ENCODE measurements at places on chromosomes 16 and 17.

DNA sequence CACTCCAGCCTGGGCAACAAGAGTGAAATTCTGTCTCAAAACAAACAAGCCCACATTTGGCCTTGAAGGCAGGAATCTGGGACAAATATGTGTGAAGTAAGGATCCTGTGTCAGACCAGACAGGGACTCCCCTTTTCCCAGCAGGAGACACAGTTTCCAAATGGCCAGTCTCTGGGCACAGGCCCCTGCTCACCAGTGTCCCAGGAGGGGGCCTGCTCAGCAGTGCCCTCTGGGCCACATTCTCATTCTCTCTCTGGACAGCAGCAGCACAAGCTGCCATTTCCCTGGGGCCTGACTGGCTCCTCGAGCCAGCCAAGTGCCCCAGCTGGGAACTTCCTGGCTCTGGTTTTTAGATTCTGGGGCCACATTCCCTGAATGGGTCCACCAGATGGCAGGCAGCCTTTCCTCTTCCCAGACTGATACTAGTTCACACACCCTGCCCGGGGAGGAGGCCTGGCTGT, 11.7 kb upstream of the MNT start:
- DNase-seq: no peak

- DNase-seq: no peak
Measured at GRCh38 chr16:28534542-28535373, 4.0 kb downstream of the NUPR1 start.

GRCh38 chr16:15751940-15752339, 101.9 kb downstream of the NDE1 start:
- no peak for DNase-seq

DNA sequence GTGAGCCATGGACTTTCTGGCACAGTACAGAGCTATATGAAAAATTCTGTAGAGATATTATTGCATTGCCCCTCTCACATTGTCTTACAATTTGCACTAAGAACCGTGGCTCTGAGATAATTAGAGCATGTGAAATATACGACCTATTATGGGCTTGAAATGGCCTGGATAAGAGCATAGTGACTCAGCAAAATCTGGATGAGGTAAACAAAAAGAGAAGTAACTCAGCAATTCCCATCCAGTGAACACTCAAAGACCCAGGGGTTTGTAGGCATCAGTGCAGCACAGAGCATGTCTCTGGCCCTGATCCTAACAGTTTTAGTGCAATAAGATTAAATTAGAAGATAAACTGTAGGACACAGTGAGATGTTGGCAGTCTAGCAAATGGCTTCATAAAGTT, 317.2 kb upstream of the MYOCD start:
- DNase-seq: no peak

GRCh38 chr16:69861292-69862030, 89.7 kb upstream of the CLEC18A start:
- DNase-seq: peak; percentile 4

DNA sequence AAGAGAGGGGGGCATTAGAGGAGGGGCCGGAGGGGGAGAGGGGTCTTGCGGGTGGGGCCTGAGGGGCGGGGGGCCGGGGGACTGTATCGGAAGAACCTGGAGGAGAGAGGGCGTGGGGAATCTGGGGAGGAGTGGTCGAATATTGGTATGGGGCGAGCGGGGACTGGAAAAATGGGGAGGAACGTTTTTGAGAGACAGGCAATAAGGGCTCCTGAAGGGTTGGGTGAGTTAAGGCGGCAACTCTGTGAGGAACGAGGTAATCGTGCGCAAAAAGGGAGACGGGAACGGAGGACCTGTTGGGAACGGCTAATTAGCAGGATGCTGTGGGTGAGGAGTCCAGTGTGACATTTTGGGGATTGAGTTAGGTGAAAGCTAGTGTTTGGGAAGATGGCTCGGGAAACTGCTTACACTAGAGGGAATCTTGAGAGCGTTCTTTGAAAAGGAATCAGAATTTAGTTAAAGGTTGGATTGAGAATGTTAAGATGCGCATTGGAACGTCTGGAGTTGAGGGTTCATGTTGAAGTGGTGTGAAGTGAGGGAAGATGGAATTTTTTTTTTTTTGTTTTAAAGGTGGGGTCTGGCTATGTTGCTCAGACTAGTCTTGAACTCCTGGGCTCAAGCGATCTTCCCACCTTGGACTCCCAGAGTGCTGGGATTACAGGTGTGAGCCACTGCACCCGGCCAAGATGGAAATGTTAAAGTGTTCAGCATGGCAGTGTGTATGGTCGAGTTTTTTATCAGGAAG, 662 bp downstream of the WIPF2 start:
- peak; percentile 22 for DNase-seq

DNA sequence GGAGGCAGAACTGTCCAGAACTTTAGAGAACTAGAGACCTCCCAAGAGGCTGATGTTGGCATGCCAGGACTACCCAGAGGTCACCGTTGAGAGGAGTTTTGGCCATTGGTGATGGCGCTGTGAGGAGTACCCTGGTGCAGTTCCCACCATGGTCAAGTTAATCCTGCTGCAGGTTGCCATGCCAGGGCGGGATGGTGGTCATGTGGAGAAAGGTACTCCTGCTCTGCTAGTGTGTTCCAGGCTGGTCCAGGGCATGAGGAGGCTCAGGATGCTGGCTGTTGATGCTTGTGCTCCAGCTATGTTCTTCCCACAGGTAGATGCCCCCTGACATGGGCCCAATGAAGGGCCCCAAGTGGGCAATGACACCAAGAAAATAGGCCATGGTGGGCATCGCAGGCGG, 4.1 kb upstream of the PHF12 start:
- DNase-seq: no peak

DNA sequence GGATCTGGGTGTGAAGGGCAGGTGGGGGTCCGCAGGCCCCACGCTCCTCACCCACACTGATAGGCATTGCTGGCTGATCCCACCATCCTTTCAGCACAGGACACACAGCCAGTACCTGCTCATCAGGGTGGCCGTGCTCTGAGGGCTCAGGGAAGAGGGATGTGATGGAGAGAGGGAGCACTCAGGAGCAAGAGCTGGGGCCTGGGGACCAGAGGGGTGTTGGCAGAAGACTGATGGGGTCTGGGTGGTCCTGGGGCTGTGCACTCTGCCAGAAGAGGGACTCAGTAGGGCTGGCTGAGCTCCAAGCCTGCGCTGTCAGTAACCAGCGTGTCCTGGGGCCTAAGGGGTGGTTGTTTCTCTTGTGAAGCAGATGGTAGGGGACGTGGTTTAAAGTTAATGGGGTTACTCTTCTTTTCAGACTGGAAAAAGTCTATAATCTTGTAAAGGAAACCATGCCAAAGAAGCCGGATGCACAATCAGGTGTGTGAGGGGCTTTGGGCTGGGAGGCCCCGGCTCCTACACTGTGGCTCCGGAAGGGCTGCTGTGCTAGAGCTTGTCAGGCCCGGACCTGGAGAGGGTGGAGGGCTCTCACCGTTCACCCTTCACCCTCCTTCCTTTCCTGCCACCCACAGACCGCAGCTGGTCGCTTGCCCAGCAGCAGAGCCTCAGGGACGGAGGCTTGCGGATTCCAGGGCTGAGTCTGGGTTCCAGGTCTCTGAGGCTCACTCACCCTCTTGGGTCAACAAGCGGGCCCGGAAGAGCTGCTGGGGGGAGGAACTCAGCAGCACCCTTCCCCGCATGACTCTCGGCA, 27.8 kb downstream of the POLR3E start:
- DNase-seq: no peak

GRCh38 chr17:34667656-34668055, 88.3 kb downstream of the TMEM132E start:
- no peak for DNase-seq

GRCh38 chr16:65570261-65570660, 448.4 kb upstream of the CDH11 start:
- no peak for DNase-seq

GRCh38 chr16:15418206-15418605, 16.2 kb upstream of the BMERB1 start:
- no peak for DNase-seq

- DNase-seq: no peak
Measured at GRCh38 chr16:24135624-24136565, 120.2 kb upstream of the CACNG3 start.

DNA sequence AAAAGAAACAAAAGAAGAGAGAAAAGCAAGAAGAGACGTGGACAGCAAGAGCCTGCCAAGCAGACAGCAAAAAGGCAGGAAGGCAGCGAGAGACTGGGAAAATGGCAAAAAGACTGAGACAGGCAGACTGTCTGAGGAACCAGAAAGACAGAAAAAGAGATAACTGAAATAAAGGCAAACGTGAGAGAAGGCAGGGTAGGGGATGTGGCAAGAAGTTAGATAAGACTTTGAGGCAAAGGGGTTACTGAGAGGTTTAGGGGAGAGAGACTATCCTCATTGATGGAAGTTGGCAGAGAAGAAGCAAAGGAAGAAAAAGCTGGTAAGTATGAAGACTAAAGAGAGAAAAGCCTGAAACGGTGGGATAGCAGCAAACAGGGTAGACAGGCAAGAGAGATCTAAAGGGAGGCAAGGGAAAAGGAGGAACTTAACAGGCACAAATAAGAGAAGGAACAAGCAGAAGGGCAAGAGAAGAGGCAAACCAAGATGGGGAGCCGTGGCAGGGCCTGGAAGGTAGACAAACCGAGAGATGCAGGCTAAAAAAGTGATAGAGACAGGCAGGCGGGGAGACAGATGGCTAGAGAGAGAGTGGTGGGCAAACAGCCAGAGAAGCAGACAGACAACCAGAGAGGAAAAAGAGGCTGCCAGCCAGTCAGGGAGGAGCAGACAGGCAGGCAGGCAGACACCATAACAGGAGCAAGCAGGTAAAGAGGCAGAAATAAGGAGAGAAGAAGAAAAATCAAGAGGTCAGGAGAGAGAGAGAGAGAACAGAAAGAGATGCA, 7.1 kb upstream of the CHD3 start:
- DNase-seq: peak; percentile 37

GRCh38 chr17:19486351-19487023, 47.2 kb upstream of the SLC47A1 start:
- DNase-seq: no peak

DNA sequence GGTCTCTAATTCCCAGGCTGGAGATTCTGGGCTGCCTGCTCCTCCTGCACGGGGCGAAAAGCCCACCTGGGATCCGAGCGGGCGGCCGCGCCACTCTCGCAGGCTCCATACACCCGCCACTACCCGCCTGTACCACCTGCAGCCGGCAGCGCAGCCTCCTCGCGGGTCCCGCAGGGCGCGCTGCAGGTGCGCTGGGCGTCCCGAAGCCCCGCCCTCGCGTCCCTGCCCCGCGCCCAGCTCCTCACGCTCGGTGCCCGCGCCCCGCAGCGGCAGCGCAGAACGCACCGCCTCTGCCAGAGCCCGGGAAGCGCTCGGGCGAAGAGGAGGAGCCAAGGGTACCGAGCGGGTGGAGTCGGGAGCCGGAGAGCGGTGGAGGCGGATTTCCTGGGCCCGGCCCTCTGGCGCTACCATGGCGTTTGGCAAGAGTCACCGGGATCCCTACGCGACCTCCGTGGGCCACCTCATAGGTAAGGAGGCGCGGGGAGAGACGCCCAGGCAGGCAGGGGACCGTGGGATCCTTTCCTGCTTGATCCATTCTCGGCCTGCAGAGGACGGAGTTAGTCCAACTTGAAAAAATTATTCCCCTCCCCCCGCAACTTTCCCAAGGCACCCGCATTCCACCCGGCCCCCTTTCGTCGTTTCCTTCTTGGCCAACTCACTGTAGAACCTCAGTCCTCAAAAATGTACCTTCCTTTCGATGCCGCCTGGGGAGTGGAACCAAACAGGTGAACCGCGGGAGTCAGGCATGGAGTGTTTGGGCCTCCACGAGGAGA, at the start of gene TOM1L1:
Gene TOM1L1 (plus strand): TSS at position 396 of the 773 bp plus-strand sequence. CDS start 14 bp downstream, at position 410.
- peak; percentile 59 for DNase-seq

GRCh38 chr16:66581246-66581952, 2.1 kb downstream of the CMTM2 start:
- no peak for DNase-seq

- DNase-seq: no peak
Measured at GRCh38 chr17:33233811-33234177, 59.3 kb downstream of the ASIC2 start.

GRCh38 chr16:31125844-31126243, 8.4 kb downstream of the KAT8 start:
- no peak for DNase-seq

GRCh38 chr17:17087424-17088015, 45.3 kb downstream of the MPRIP start:
- DNase-seq: no peak

DNA sequence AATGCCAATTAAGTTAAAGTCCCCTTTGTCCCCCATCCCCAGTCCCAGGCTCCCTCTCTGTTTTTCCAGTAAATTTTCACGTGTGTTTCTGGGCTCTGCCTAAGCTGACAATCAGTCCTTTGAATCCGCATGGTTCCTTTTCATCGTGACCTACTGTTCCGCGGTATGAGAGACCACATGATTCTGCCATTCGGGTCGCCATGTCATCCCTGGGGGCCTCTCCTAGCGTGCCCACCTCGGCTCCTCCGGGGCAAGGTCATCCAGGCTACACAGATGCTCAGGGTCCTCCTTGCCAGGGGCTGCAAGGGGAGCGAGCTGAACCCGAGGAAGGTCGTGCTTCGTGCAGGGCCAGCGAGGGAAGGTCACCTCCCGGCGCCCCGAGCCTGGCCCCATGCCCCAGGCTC, 157.6 kb downstream of the RAB11FIP4 start:
- DNase-seq: no peak

GRCh38 chr17:46191322-46192188, 1.7 kb downstream of the KANSL1 start:
- DNase-seq: no peak

DNA sequence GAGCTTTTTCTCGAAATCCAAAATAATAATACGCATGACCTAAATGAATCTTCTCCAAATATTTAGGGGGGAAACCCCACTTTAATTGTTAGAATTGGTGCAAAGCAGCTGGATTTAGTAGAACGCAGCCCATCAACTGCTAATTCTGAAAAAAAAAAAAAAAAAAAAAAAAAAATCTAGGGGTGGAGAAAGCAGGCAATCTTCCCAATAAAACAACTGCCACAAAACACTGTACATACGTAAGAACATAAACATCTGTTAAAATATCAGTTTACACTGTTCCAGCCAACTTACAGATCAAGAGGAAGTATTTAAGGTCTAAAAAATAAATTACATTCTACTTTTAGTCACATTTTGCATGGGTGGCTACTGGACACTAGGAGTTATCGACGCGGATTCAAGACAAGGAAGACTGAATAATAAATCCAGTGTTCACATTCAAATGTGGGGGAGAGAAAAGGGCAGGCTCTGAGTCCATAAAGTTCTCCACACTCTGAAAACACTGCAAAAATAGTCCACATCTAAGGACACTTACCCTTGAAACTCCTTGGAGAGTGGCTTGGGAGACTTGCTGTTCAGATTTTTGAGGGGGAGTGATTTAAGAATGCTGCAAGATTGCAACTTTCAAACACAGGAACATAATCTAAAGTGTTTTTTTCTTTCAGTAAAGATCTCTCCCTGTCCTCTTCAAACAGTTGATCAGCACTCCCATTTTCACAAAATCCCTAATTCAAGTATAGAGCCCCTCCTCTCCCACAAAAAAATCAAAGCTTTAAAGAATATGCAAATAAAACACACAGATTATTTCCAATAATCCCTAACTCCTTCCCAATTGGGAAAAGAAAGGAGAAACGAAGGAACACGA, 1.3 kb downstream of the APPBP2 start:
- no peak for DNase-seq

DNA sequence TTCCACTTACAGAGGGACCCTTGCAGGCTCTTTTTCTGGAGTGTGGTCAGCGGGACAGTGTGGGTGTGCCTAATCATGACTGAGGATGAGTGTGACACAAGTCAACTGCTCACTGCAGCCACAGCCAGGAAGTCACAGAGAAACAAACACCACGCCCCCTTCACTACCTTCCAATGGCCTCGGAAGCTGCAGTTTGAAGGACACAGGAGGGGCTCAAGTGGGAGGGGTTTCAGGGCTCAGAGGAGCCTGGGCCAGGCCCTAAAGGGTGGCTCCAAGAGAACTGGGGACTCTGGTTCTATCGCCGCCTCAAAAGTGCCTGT, 116.2 kb upstream of the SDK2 start:
- DNase-seq: no peak

- no peak for DNase-seq
Measured at GRCh38 chr17:50258647-50259476, 15.4 kb upstream of the TMEM92 start.

All from NCI-H2081 treated with DMSO at 0.1 percent for 48 hours (cell line).